ENCODE measurements at places on chromosomes 3 and 15.

- H3K4me3 ChIP-seq: no peak overlapping the region
- no peaks in the 10 kb centered on the region for H3K27me3 ChIP-seq
- H3K36me3 ChIP-seq: no peaks in the 10 kb centered on the region
- DNase-seq: peak; percentile 12
- H3K27ac ChIP-seq: no peak overlapping the region
Observed at GRCh38 chr15:47460795-47461573, 256.3 kb upstream of the SEMA6D start.

DNA sequence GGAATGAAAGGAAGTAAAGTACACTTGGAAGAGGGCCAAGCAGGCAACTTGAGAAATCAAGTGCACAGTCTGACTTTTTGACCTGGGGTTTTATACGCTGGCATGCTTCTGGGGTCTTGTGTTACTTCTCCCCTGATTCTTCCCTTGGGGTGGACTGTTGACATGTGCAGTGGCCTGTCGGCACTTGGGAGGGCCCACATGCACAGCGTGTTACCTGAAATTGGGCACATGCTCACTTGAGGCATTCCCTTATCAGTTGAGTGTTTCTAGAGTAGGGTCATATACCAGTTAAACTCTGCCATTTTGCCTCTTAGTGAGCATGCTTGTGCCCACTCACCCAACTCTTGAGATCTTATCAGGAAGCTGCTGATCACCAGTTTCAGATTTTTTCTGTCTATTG is 329.1 kb upstream of the SOX2 start:
- DNase-seq: no peak
- H3K27ac ChIP-seq: no peak overlapping the region
- H3K4me1 ChIP-seq: no peaks in the 10 kb centered on the region
- H3K4me3 ChIP-seq: no peak overlapping the region
- no peaks in the 10 kb centered on the region for H3K36me3 ChIP-seq
- H3K27me3 ChIP-seq: no peaks in the 10 kb centered on the region

DNA sequence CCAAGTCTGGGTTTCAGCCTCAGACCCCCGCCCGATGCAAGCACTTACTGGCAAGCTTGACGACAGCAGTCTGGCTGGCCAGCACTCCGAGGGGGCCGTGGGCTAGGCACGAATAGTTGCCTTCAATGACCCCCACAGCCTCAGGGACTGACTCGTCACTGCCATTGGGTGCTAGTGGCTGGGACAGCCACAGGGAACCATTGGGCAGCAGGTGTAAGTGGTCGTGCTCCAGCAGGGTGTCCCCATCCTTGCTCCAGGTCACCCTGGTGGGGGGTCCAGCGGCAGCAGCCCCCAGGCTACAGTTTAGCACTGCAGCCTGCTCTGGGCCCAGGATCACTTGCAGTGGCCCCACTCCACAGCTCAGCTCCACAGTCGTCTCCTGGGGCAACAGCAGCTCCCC is 11.8 kb downstream of the IGDCC4 start:
- no peaks in the 10 kb centered on the region for H3K36me3 ChIP-seq
- no peak overlapping the region for H3K27ac ChIP-seq
- no peaks in the 10 kb centered on the region for H3K27me3 ChIP-seq
- H3K4me1 ChIP-seq: peaks cover 34% of the 10 kb centered on the region

DNA sequence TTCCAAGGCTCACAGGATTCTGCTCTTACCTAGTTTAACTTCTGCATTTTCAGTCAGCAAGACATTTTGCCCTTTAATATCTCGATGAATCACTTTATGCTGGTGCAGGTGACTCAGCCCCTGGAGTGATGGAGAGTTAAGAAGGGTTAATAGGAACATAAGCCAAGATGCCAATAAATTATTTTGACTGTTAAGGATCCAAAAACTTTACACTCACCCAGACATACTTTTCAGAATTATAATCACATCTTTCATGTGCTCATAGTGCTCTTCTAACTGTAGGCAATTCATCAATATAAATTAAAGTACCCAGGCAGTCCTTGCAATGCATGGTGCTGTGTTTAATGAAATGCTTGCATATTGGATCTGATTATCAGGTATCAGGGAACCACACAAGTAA is 164.1 kb upstream of the SLC2A2 start:
- no peak overlapping the region for H3K27ac ChIP-seq
- no peaks in the 10 kb centered on the region for H3K36me3 ChIP-seq
- no peak overlapping the region for H3K4me3 ChIP-seq
- peaks cover 33% of the 10 kb centered on the region for H3K4me1 ChIP-seq

Measured in gastrocnemius medialis (tissue), 4 donors.